ENCODE measurements at places on chromosomes 1 and 21.

GRCh38 chr1:84973498-84974334 lies 23.2 kb downstream of the MCOLN2 start:
- peak; percentile 61 for DNase-seq

DNA sequence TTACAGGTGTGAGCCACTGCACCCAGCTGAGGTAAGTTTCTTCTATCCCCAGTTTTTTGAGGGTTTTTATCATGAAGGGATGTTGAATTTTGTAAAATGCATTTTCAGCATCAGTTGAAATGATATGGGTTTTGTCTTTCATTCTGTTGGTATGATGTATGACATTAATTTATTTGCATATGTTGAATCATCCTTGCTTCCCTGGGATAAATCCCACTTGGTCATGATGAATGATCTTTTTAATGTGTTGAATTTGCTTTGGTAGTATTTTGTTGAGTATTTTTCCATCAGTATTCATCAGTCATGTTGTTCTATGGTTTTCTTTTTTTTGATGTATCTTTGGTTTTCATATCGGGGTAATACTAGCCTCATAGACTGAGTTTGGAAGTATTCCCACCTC lies 141.0 kb downstream of the RPS6KC1 start:
- DNase-seq: no peak

DNA sequence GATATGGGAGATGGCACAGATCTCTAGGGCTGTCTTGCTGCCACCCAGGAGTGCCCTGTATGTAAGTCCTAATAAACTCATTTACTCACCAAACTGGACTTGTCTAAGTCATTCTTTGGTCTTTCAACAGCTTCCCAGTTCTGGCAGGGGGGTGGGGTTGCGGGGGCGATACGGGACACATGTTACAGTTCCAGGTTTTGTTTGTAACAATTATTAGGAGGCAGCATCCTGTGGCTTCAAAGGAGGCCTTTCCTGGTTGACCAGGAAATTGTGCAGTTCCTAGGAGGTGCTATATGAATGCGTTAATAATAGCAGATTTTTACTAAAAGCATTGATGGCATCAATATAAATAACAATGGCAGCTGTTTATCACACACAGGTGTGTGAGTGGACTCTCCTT lies 42.7 kb upstream of the TRIM45 start:
- no peak for DNase-seq

- no peak for DNase-seq
Measured at GRCh38 chr1:222950892-222951291, 136.1 kb downstream of the DISP1 start.

- peak; percentile 95 for DNase-seq
Measured at GRCh38 chr1:159076438-159077119, at the start of gene AIM2. AIM2 (minus strand) TSS chr1:159076766; CDS start chr1:159073499, 3,267 bp downstream.

DNA sequence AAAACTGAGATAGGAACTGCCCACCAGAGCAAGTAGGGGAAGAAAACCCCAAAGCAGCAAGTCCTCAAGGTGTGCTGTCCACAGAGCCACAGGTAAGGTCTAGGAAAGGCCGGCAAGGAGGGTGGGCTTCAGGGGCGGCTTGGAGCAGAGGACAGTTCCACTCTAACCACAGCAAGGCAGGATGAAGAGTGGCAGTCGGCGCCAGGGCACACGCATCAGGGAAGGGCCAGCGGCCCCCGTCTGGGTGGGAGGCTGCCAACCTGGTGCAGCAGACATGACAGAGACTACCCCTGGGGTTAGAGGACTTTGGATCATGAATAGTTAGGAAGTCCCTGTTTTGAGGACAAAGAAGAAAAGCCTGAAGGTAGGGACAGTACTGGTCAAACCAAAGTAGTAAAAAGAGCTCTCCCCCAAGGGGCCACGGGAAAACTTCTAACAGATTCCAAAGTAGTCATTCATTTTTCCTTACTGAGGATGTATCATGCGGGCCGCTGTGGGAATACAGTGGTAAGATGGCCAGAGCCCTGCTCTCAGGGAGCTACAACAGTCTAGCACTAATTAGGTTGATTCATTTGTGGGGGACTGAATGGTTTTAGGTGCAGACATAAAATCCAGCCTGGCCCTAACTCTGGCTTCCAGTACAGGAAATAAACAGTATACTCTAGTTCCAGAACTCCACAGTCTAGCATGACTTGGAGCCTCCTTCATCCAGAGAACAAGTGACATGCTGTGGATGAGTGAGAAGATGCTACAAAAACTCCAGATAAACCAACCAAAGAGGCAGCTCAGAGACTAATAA lies 3.5 kb upstream of the RAP1GAP start:
- DNase-seq: no peak

- DNase-seq: no peak
Measured at GRCh38 chr1:95098196-95098595, 19.0 kb upstream of the TLCD4 start.

GRCh38 chr1:94755675-94756074 lies 64.5 kb upstream of the SLC44A3 start:
- peak; percentile 16 for DNase-seq

GRCh38 chr1:164667600-164667999 lies 108.6 kb downstream of the PBX1 start:
- peak; percentile 15 for DNase-seq

DNA sequence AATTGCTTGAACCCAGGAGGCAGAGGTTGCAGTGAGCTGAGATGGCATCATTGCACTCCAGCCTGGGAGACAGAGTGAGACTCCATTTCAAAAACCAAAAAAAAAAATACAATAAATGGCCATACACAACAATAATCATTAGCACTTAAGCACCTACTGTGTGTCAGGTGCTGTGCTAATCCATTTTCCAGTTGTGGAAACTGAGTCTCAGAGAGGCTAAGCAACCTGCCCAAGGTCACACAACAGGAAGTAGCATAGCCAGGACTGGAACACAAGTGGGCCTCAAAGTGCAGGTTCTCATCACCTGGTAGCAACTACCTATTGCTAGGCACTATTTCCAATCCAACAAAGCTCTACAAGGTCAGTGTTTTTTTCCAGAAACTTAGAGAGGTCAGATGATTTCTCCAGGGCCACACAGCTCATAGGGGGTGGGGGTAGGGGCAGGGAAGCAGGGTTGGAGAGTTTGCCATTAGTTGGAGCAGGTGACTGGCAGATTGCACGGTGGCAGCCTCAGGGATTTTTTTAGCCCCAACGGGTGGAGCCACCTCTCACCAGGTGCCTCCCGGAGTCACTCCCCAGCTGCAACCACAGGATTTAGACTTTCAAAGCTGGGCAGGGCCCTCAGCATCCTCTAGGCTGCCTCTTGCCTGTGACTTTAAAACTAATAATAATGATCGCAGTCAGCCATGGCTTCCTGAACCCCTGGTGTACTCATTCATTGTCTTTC lies 52.5 kb upstream of the ID3 start:
- peak; percentile 74 for DNase-seq

DNA sequence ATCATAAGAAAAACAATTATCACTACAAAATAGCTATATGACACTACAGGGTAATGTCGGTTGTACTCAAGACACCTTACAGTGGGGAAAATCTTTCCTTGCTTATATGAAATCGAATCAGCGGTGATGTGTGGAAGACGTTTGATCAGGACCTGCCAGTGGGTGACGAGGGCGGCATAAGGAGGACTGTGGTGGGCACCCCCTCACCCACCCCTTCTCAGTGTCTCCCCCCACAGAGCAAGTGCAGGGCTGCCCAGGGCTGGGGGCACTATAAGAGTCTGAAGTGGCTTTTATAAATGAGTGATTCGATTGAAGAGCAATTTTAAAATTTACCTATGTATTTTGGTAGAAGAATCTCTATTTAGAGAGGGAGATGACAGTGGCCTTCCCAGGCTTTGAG lies 35.8 kb downstream of the CRYAA start:
- no peak for DNase-seq

DNA sequence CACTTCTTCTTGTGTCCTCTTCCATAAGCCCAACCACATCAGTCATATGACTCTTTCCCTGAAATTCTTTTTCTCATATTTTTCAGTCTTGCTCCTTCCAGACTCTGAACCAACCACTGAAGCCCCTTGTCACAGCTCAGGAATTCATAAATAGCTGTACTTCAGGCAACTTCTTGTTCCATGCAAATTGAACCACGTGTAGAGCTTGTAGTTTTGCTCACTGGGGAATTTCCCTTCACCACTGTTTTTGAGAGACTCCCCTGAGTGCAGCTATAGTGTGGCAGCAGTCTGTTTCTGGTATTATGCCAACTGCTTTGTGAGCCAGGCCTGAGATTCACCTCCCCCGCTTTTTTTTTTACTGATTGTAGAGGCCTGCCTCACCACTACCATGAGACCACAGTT lies 150.3 kb upstream of the SPAG17 start:
- DNase-seq: peak; percentile 79

GRCh38 chr1:40986328-40986783 lies 6.9 kb downstream of the CTPS1 start:
- no peak for DNase-seq

GRCh38 chr1:213256438-213257087 lies 205.5 kb downstream of the RPS6KC1 start:
- DNase-seq: peak; percentile 29

DNA sequence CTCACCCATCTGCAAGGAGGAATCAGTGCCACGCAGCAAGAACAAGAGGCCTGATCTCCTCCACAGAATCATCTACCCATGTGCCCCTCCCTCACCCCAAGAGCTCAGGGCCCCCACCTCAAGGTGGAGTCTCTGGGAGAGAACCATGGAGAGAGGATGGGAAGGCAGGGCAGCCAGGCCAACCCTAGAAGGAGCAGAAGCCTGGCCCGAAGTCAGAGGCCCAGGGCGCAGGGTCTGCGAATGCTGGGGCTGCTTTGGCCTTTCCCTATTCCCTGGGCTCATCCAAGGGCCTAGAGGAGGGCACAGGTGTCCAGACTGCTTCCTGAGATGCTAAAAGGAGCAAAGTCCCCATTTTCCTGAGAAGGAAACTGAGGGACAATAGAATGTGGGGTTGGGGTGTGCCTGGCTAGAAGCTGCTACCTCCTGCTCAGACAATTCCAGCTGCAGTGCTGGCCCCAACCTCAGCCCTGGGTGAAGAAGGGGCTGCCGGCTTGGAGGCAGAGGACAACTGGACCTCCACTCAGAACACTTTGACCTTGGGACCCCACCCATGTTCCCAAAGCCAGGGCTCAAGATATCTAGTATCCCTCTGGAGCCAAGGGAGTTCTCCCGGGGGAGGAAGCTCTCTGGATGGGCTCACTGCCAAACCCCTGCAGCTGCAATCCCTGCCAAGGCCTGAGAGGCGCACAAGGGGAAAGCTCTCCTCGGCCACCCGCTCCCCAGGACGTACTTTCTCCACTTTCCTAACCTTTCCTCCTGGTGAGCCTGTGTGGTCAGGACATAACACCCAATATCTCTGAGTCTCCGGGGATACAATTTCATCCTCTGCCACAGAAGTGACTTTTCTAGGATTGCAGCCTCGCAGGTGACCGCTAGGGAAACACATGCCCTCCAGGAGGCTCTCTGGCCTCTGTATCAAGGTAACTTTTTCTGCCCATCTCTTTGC lies 16.6 kb upstream of the LEMD1 start:
- peak; percentile 15 for DNase-seq

DNA sequence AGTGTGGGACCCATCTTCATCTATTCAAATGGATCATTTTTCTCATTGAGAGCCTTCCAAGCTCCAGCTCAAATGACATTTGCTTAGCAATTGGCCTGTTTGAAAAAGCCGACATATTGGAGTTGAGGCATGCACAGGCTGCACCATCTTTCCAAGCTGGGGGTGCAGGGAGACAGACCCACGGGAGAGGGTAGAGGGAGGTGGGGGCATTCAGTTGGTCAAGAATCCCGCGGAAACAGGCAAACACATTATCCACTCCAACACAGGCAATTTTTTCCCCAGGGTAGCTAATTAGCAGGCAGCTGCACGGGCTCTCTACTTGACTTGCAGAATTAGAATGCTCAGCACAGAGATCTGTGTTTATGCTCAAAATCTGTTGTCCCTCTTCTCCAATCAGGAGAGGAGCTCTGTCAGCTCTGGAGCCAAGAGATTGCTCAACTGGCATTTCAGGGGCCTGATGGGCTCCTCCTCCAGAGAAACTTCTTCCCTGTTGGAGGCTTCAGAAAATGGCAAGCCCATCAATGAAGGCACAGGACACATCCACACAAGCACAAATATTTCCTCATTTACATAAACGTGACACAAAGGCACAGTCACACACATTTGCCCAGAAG lies 267.8 kb downstream of the FOXD2 start:
- DNase-seq: no peak

GRCh38 chr1:153680120-153680403 lies 1.6 kb downstream of the NPR1 start:
- DNase-seq: no peak

DNA sequence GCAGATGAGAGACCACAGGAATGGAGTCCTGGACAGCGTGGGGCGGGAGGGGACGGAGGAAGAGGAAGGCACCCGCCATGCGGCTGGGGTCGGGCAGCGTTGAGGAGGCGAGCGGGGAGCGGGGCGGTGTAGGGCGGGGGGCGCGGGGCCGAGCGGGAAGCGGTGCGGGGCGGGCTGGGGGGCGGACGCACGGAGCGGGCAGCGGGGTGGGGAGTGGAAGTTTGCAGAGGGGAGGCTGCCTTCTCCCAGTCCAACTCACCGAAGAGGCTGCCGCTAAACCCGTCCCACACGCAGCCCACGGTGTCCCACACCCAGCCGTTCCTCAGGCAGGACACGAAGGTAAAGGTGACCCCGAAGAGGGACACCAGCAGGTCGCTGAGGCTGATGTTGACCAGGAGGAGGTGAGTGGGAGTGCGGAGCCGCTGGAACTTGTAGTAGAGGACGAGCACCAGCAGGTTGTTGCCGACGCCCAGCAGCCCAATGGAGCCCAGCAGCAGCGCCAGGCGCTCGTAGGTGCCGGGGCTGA lies 483 bp downstream of the CHML start:
- DNase-seq: peak; percentile 68

GRCh38 chr1:247948558-247948957 lies at the start of gene OR2L8:
OR2L8 (plus strand) TSS chr1:247948858; CDS start chr1:247948858, 0 bp downstream.
- DNase-seq: no peak

DNA sequence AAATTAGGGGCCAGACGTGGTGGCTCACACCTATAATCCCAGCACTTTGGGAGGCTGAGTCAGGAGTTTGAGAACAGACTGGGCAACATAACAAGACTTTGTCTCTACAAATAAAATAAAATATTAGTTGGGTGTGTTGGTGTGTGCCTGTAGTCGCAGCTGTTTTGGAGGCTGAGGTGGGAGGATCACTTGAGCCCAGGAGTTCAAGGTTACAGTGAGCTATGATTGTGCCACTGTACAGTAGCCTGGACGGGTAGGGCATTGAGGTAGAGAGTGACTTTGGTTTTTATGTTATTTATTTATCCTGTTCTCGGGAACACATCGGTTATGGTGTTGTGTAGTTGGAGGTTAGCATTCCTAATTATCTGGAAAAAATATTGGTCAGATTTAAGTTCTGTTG lies 19.5 kb downstream of the KIF1B start:
- no peak for DNase-seq
